ENCODE measurements at places on chromosomes 16 and 17.

GRCh38 chr16:29312835-29313558 is 93.5 kb downstream of the NPIPB11 start:
- DNase-seq = peak; percentile 43

DNA sequence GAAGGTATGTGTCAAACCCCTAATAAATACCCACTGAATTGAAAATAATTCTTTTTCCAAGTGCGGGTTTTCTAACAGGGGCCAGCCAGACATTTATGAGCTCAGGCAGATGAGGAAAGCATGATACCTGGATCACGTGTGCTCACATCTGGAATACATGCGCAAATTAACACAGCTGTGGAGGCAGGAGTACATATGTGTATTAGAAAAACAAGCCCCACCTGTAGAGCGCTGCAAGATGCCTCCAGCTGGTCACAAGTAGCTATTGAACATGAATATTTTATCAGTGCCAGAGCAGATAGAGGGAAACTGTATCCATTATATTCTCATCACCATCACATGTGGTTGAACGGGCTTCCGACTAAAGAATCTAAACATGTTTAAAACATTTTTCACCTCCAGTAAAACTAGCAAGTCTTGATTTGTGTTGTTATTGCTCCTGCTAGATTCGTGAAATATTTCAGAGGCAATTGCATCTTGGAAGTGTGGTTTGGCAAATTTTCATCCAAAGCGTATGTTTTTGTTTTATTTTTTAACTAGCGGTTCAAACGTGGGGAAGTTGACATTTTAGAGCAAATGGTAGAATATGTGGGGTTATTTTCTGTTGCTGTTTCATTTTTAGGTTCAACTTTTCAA is 482.8 kb downstream of the CDH13 start:
- no peak for DNase-seq

DNA sequence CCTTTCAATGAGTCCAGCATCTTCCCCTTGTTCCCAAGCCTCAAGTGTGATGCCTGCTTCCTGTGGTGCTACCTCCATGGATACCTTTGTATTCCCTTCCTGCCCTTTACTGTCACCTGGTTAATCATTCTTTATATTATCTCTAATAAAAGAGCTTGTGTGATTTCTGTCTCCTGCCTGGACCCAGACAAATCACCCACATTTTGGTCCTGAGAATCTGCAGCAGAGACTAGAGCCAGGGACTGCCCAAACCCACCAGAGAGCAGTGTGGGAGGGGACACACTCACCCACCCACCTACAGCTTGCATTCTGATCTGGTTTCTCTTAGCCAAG is 30.2 kb downstream of the CDRT4 start:
- DNase-seq = no peak

DNA sequence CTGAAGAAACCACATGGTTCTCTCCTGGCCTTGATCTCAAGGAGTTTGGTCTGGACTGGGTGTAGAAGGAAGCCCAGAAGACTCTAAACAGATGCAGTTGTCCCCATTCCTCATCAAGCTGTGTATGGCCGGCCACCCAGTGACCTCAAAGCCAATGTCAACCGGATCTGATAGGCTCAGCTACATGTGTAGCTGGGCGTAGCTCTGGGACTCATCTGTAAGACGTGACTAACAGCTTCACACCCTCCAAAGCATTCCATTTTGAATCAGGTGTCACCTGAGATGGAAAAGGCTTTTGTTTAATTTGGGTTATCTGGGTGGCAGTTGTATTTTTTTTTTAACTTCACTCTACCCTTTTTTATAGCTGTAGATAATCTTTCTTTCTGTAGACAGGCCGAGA is 130.4 kb downstream of the ABCC12 start:
- DNase-seq = peak; percentile 7

GRCh38 chr16:89289428-89290395 is 72.2 kb downstream of the ZNF778 start:
- peak; percentile 85 for DNase-seq

Data from stomach (tissue), 19 donors.